ENCODE measurements at places on chromosomes 12 and 14.
A peak's percentile ranks its signal among the peaks of the same experiment; 100 is the strongest.

- DNase-seq: no peak
These were observed 34.2 kb downstream of the PPM1H start for GRCh38 chr12:62900686-62901272.

DNA sequence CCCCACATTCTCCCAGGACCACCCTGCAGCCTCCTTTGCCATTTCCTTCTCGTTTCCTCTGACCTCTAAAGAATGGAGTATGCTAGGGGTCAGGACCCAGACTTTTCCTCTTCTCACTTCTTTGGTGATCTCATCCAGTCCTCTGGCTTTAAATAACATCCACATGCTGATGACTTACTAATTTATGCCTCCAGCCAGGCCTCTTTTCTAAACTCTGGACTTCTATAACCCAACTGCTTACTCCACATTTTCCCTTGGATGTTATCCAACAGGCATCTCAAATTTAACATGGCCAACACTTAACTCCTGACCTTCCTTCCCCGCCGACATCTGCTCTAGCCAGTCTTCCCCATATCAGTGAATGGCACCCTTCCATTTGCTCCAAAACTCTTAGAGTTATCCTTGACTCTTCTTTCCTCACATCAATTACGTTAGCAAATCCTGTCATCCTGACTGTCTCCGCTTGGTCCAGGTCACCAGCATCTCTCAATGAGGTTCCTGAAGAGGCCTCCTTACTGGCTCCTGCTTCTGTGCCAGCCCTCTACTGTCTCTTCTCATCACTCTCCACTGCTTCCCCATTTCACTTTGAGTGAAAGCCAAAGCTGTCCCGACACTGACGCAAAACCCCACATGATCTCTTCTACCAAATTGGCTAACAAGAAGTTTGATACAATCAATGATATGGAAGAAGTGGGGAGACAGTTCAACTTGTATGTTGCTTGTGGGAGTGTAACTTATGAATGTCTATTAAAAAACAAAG, 42.7 kb downstream of the TMBIM6 start:
- DNase-seq: no peak

DNA sequence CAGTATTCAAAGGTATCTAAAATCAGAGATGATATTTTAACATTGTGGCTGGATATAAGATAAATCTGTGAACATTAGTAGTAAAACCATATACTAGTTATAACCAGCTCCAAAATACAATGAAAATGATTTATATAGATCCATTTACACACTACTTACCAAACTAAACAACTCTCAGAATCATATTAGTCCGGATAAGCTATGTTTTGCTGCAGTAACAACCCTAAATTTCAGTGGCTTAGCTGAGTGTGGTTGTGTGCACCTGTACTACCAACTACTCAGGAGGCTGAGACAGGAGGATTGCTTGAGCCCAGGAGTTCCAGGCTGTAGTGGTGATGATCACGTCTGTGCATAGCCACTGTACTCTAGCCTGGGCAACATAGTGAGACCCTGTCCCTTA, 23.8 kb downstream of the ZDHHC17 start:
- no peak for DNase-seq

DNA sequence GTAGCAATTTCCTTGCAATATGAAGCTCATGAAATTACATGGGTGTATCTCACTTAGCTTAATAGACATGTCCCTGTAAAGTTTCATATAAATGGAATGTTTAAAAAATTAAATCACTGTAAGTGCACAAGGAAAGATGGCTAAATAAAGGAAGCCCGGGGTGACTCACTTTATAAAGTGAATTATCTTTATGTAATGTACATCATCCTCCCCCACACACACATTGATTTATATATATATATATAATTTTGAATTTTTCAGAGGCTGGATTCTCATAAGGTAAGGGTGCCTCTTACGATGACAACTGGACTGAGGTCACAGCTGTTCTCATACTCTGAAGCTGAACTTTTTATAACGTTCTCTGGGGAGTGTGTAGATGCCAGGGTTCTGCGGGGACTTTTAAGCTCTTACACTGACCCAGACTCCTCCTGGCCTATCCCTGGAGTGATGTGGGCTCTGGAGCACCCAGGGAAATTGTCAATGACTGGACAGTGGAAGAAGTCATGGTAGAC, 108.7 kb upstream of the HIF1A start:
- no peak for DNase-seq

DNA sequence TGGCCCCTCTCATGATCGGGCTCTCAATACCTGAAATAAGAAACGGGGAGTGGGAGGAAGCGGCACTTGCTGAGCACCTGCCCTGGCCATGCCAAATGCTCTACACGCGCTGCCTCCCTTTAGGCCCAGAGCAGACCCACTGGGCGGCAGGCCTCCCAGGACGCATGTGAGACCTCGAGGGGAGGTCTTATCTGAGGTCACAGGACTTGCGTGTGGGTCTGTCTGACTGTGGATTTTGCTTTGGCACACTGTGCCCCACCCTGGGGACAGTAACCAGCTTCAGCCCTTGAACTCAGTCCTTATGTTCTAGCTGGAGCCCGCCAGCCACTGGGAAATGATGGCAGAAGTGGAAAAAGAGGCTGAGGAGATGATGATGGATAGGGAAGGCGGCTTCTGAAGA, 91.8 kb downstream of the RBM19 start:
- no peak for DNase-seq

- DNase-seq: no peak
These were observed 879.2 kb downstream of the AACS start for GRCh38 chr12:125944446-125944845.

- no peak for DNase-seq
These were observed 58.4 kb downstream of the FAM222A start for GRCh38 chr12:109771746-109772621.

GRCh38 chr12:38892087-38892786, 13.2 kb downstream of the CPNE8 start:
- DNase-seq: no peak

DNA sequence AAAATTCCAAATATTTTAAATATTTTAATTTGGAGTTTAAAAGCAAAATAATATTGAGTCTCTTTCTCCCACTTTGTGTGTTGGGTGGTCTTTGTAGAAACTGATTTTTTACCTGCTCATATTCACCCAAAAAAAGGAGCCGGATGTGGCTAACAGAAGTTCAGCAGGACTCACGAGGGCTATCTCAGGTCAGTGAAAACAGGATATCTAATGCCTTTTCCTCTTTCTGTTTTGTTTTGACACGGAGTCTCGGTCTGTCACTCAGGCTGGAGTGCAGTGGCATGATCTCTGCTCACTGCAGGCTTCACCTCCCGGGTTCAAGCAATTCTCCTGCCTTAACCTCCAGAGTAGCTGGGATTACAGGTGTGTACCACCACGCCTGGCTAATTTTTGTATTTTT, 30.8 kb downstream of the COA8 start:
- DNase-seq: no peak

DNA sequence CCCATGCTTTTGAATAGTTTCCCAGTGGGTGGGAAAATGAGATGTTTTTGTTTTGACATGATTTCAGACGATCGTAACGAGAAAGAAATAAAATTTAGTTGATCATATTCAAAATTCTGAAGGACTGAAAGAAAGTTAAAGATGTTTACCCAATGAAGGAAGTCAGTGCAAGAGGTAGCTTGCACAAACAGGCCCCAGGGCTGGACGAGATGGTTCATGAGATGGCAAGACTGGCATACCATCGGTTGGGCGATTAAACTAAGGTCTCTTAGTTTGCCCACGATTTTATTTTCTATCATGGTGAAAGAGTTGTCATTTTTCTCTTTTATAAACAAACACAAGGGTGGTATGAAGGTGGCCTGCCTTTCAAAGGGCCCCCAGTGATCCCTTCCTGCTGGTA, 124.5 kb upstream of the TBX5 start:
- no peak for DNase-seq

GRCh38 chr12:57840726-57841125, 5.8 kb downstream of the CTDSP2 start:
- peak; percentile 30 for DNase-seq

- no peak for DNase-seq
These were observed 139.7 kb downstream of the SLCO1B3 start for GRCh38 chr12:20950248-20950647.

- DNase-seq: no peak
These were observed 478.4 kb downstream of the RAD51B start for GRCh38 chr14:68297876-68298468.

- no peak for DNase-seq
These were observed 10.1 kb upstream of the GRIP1 start for GRCh38 chr12:66688846-66689439.

DNA sequence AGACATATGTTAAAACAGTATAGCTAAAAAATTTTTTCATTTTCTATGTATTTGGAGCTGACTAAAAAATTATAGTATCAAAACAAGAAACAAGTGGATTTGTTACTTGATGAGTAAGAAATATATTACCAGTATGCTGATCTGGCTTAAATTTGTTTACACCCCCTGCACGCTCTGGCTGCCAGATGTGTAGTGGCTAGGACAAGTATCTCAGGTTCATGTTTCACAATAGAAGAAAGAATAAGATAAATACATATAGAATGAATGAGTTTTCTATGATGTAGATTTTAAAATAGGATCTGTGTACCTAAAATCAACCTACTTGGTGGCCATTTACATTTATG, 13.1 kb downstream of the NAA30 start:
- DNase-seq: no peak

- no peak for DNase-seq
These were observed 406.3 kb upstream of the FAR2 start for GRCh38 chr12:28742791-28743190.

- DNase-seq: no peak
These were observed 14.9 kb downstream of the DTX1 start for GRCh38 chr12:113071135-113072112.
